Uterine smooth muscle cell (primary cell): ENCODE measurements at places on chromosomes 11 and 22. TPM values are rescaled to one million over a fixed set of nuclear protein-coding genes. Genes with fewer than 3 reads are reported as not detected.

Gene PDE2A
- 0.50 and 0.77 TPM in 2 replicates for total RNA-seq

Gene WBP2NL
- total RNA-seq = 0.11 and 0.50 TPM in 2 replicates

Gene LRRC32
- total RNA-seq = 7.5 and 35.9 TPM in 2 replicates

Gene OR4P4
- total RNA-seq = not detected in 2 replicates

Gene NEFH
- 0.37 and 0.44 TPM in 2 replicates for total RNA-seq

Gene MUC6
- not detected in 2 replicates for total RNA-seq

Gene GALNT18
- 7.5 and 9.0 TPM in 2 replicates for total RNA-seq

Gene ARHGAP42
- 6.3 and 11.5 TPM in 2 replicates for total RNA-seq

Gene TRPC6
- 1.00 and 1.3 TPM in 2 replicates for total RNA-seq

Gene MMP10
- 1.2 and 1.9 TPM in 2 replicates for total RNA-seq

Gene OR4A16
- total RNA-seq = not detected in 2 replicates

Gene SAA2
- total RNA-seq = not detected in 2 replicates

Gene OR4C45
- total RNA-seq = not detected in 2 replicates

Gene CCDC34
- total RNA-seq = 4.7 and 12.2 TPM in 2 replicates

Gene MIOX
- not detected in 2 replicates for total RNA-seq

Gene LARGE2
- total RNA-seq = not detected in 2 replicates

Gene APOL1
- total RNA-seq = 9.8 and 21.5 TPM in 2 replicates
